RPMI7951 (cell line): ENCODE measurements at places on chromosomes 7 and 10.

GRCh38 chr7:6385110-6385781, 62.5 kb downstream of the DAGLB start:
- peak; percentile 94 for DNase-seq

GRCh38 chr7:153934048-153934447, 118.2 kb upstream of the DPP6 start:
- no peak for DNase-seq

DNA sequence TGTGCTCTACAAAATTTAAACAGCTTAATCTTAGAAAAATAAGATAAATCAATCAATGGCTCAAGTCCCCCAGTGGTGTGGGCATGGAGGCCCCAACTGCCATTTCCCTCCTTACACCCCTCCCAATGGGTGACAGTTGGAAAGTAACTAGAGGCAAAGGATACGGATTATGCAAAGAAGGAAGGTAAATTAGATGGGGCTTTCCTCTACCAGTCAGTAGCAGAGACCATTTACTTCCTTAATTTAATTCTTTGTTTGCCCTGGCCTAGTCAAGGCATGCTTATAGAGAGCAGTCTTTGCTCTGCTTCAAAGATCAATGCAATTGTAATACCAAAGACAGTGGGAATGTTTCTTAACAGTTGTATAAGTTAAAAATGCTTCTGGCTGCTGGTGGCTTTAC, 63.3 kb upstream of the PAPSS2 start:
- DNase-seq, result no peak

- DNase-seq, result peak; percentile 31
Measured at GRCh38 chr10:71996592-71997371, 32.6 kb downstream of the CHST3 start.

DNA sequence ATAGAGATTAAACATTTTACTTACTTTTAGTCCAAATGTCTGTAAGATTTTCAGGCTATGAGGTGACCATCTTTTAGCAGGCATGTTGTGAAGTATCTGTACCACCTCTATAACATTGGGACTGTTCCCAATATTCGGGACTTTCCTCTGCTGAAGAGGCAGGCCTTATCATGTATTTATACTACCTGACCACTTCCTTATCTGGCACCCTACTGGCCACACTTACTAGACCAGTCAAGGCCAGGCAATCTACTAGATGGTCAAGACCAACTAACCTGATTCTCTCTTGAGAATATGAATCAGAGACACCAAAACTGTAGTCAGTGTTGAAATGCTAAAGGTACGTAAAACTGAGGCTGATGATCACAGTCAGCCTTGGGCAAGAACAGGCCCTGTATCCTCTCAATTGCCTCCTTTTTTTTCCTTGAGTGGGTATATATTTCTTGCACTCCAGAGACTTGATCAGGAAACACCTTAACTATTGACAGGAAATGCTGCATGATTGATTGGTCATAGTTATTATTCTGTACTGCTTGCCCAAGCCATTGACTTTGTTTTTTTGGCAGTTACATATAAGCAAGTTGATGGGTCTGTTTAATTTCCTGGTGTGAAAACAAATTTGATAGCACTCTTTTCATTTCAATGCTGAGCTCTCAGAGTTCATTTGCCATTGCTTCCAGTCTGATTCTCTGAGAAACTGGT, 5.2 kb upstream of the PRKAR2B start:
- no peak for DNase-seq

DNA sequence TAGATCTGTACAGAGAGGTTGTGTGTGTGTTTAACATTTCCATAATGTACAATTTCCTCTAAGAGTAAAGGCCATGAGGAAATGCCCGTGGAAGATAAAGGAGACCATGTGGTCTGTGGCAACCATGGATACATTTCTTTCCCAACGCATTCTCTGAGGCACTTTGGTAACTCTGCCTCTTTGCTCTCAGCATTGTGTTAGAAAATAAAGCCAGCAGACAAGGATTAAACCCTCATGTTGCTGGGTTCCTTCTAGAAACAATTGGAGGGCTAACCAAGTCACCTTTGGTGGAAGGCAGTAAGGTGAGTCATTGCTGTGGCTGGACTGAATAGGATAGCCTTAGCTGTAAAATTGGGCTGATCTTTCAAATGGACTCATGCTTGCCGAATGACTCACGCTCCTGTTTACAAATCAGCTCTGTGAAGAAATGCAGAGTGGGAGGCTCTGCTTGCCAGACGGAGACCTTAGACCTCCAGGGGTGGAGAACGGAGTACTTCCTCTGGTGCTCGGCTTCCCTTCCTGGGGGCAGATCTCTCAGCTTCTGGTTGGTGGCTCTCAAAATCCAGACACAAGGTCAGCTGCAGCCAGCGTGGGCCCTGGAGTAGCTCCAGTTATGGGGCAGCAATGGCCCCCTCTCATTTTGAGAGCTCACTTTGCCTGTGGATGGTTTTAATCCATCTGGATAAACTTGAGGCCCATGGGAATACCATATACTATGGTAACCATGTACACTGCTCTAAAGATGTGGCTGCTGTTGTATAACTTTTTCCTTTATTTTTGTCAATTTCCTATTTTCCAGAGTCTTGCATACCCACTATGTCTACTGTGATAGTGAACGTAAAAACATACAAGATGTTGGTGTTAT, 137.3 kb downstream of the TCF7L2 start:
- peak; percentile 97 for DNase-seq

- no peak for DNase-seq
Measured at GRCh38 chr7:45494885-45495284, 79.3 kb upstream of the ADCY1 start.

- DNase-seq, result peak; percentile 24
Measured at GRCh38 chr7:142188846-142189245, 69.0 kb downstream of the PRSS58 start.

DNA sequence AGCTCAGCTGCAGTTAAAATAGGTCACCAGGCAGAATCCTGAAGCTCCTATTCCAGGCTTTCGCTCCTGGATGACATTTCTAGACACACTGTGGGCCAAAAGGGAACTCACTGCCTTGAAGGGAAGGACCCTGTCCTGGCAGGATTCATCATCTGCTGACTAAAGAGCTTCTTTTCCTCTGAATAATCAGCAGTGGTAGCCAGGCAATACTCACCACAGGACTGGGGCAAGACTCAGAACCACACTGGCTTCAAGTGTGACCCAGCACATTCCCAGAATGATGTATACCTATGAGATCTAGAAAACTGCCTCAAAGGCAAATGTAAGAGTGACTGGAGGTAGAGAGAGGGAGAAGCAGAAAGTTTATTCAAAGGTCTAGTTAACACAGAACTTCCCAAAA, 29.5 kb upstream of the EBF3 start:
- peak; percentile 91 for DNase-seq

DNA sequence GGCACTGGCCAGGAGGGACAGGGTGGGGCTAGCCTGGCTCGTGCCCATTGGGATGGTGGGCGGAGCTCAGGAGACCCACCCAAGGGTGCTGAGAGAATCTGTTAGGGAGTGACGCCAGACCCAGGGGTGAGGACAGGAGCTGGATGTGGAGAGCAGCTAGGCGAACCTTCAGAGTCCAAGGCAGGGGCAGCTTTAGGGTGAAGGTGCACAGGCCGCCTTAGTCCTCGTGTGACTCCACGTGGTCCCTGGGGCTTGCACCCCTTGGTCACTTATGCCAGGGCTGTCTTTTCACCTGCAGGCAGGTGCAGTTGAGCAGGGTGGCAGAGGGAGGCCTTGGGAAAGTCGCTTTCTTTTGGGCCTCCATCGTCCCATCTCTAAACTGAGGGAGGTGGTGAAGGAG, 4.3 kb downstream of the RAMP3 start:
- DNase-seq, result no peak

- peak; percentile 33 for DNase-seq
Measured at GRCh38 chr7:107179326-107180164, 10.7 kb downstream of the HBP1 start.

DNA sequence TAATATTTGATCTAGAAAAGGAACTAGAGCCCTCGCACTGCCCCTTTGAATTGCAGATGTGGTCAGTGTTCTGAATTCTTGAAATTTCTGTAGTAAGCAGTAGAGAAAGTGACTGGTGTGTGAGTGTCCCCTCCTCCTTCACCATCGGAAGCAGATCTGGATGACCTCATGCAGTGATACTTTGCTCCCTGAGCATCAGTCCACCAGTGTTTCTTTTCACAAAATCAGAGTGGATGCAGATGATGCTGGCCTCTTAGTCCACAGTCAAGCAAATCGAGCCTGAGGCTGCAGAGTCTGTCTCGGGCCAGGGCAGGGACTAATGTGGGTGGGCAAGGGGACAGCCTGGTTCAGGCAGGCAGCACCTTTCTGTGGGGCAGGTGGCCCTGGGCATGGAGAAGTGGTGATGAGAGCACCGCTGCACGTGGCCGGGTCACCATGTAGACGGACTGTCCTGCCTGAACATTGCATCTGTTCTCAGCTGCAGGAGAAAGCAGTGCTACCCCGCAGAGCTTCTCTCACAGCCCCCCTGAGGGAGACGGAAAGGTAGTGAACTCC, 5.4 kb downstream of the INSIG1 start:
- no peak for DNase-seq

DNA sequence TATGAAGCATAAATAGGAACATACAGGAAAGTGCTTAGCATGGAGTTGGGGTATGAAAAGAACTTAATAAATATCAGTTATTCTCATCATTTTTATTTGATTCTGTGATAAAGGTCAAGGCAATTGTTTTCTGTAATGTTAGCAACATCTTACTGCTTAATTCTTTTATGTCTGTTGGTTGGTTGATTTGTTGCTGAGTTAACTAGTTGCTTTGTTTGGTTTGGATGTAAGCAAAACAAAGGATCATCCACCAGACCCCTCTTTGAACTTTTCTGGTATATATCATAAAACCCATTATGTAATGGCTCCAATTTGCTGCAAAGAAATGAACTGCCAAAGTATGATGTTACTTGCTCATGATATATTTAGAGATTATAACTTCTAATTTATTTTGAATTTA, 44.5 kb downstream of the CH25H start:
- no peak for DNase-seq

GRCh38 chr10:126075009-126075408, 178.6 kb downstream of the FANK1 start:
- no peak for DNase-seq

GRCh38 chr7:38975944-38976392, 1.7 kb upstream of the POU6F2 start:
- no peak for DNase-seq

GRCh38 chr10:68103901-68104300, 5.4 kb upstream of the MYPN start:
- no peak for DNase-seq
